ENCODE measurements at places on chromosomes 4 and X. TPM values are rescaled to one million over a fixed set of nuclear protein-coding genes. Genes with fewer than 3 reads are reported as not detected.

Gene SHROOM4
- 12.5 TPM for total RNA-seq

Gene SHOX
- 0.33 TPM for total RNA-seq

Gene KLF8
- total RNA-seq: 25.4 TPM

Gene GRIA2
- total RNA-seq: 2.3 TPM

Gene DMP1
- total RNA-seq: not detected

Gene RNF175
- total RNA-seq: 3.6 TPM

Gene CBR4
- 19.8 TPM for total RNA-seq

Gene INPP4B
- 113 TPM for total RNA-seq

Gene DUSP21
- not detected for total RNA-seq

Gene PDCL2
- not detected for total RNA-seq

Gene ITGB1BP2
- 1.6 TPM for total RNA-seq

Gene ZAR1
- total RNA-seq: not detected

Gene POU3F4
- total RNA-seq: not detected

Gene ZBTB33
- 49.8 TPM for total RNA-seq

Gene NKX3-2
- total RNA-seq: not detected

Gene DRD5
- total RNA-seq: not detected

Gene TBC1D8B
- 12.9 TPM for total RNA-seq

Gene ARMCX4
- total RNA-seq: 7.7 TPM

Gene ZFP92
- 1.6 TPM for total RNA-seq

Gene AMTN
- not detected for total RNA-seq

Gene APLN
- 4.5 TPM for total RNA-seq

Gene GPR34
- 8.5 TPM for total RNA-seq

Measured in breast epithelium (tissue), 4 donors.